Stimulated activated CD4-positive, alpha-beta T cell treated with anti-CD3 and anti-CD28 coated beads, Interleukin-2, amount 100 ng/mL, for 24 hours (primary cell): ENCODE measurements at places on chromosomes 11 and 22.

DNA sequence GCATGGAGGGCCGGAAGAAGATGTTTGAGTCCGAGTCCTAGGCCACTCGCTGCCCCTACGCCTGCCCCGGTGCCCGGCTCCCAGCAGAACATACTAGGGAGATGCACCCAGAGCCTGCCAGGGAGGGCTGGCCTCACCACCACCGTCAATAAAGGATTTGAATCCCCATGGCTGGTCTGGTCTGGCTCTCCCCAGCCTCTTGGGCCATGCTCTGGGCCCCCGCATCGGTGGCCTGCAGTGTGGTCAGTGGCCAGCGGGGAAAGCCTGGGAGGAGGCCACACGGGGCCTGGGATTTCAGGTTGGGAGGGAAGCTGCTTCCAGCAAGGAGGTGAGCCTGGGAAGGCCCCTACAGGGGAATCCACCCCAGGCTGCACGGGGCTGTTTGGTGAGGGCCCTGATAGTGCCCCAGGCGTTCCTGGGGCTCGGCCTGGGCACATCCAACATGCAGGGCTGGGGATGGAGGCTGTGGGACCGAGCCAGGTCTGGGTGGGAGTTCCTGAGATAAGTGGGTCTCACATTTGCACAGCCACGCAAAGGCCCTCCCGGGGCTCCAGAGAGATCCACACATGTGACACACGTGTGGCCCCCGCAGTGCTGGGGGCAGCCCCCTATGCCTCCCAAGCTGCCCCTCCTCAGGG, 2.8 kb downstream of the TNNI2 start:
- DNase-seq: no peak

DNA sequence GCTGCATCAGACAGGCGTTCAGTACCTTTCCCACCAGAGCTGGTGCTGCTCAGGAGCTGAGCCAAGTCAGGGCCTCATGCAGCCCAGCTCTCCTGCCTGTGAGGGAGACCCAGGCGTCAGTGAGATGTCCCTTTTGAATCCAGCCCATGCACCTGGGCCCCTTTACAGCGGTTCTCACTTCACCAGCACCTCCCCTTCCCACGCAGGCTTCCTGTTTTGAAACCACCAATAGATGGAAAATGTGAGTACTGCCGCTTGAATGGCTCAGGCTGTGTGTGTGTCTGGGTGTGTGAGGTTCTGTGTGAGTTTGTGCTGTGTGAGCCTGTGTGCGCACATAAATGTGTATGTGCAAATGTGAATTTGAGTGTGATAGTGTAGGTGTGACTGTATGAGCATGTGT, 88.4 kb downstream of the UBASH3B start:
- DNase-seq: peak; percentile 78

- no peak for DNase-seq
Measured at GRCh38 chr22:43308060-43308830, 34.9 kb downstream of the SCUBE1 start.

DNA sequence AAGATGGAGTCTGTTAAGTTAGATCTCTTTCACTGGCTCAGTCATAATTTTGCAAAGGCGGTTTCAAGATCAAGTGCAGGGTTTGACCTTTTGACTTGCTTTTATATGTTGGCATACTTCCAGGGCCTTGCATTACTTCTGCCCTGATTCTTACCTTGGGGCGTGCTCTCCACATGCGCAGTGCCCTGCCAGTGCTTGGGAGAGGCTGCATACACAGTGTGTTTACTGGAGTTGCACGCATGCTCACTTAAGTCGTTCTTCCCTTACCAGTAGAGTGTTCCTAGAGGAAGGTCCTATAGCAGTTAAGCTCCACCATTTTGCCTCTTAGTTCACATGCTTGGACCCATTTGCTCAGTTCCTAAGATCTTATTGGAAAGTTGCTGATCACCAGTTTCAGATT, 21.0 kb upstream of the TMEM123 start:
- no peak for DNase-seq

GRCh38 chr11:111886032-111886431, 6.7 kb downstream of the CFAP68 start:
- DNase-seq: no peak

DNA sequence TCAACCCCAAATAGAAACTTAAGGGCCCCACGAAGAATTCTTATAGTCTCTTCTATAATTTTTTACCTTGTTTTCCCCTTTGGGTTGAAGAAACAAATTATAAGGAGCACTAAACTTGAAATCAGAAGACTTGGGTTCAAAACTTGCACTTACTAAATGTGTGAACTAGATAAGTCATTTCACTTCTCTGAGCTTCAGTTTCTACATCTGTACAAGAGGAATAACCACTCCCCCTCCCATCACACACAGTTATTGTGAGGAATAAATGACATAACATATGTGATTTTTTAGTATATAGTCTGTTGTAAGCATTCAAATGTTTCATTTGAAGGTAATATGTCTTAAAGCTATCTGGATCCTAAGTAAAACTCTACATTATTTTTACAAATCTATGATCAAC, 78.8 kb downstream of the LIF start:
- no peak for DNase-seq

DNA sequence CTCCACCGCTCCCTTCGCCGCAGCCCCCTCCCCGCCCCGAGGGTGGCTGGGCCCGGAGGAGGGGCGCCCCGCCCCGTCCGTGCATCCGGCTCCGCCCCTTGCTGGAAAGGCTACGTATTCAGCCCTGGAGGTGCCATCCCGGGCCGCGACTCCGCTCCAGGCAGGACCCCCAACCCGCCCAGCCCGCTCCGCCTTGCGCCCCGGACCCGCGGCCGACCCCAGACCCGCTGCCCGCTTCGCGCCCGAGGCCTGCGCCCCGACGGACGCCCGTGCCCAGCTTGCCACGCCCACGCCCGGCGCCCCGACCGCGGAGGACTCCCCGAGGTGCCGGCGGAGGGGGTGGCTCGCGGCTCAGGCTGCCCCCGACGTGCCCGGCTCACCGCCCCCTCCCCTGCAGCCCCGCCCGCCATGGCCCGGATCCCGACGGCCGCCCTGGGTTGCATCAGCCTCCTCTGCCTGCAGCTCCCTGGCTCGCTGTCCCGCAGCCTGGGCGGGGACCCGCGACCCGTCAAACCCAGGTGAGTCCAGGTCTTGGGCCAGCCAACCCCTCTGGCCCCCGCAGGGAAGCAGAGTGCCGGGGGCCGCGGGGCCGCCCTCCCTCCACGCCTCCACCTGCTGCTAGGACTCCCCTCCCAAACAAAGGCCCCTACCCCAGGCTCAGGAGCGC, at the start of gene ADM2:
ADM2 (plus strand) TSS at position 104 of the 667 bp plus-strand sequence; CDS start at position 409, 305 bp downstream.
- DNase-seq: peak; percentile 77

DNA sequence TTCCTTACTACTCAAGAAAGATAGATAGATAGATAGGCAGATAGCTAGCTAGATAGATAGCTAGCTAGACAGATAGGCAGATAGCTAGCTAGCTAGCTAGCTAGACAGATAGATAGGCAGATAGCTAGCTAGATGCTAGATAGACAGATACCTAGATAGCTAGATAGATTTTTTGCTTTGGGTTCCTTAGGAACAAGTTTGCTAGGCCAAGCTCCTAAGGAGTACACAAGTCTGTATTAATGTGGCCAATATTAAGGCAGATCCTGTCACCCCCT, 61.7 kb upstream of the VPREB1 start:
- no peak for DNase-seq

- DNase-seq: no peak
Measured at GRCh38 chr11:102577182-102577581, 46.6 kb upstream of the MMP7 start.

- DNase-seq: no peak
Measured at GRCh38 chr11:61985869-61986268, 18.4 kb upstream of the FTH1 start.

GRCh38 chr22:43001271-43002201, 13.4 kb downstream of the PACSIN2 start:
- no peak for DNase-seq

- DNase-seq: no peak
Measured at GRCh38 chr22:19352766-19353165, 61.2 kb upstream of the CLTCL1 start.
